ENCODE measurements at places on chromosomes 16 and 17. TPM values are rescaled to one million over a fixed set of nuclear protein-coding genes. Genes with fewer than 3 reads are reported as not detected.

MARCHF10 gene
- 0.25 TPM for total RNA-seq

NAGPA gene
- total RNA-seq: 15.3 TPM

- no peak for DNase-seq
These were observed 7.2 kb downstream of the ADAM11 start for GRCh38 chr17:44765965-44766364.

DNA sequence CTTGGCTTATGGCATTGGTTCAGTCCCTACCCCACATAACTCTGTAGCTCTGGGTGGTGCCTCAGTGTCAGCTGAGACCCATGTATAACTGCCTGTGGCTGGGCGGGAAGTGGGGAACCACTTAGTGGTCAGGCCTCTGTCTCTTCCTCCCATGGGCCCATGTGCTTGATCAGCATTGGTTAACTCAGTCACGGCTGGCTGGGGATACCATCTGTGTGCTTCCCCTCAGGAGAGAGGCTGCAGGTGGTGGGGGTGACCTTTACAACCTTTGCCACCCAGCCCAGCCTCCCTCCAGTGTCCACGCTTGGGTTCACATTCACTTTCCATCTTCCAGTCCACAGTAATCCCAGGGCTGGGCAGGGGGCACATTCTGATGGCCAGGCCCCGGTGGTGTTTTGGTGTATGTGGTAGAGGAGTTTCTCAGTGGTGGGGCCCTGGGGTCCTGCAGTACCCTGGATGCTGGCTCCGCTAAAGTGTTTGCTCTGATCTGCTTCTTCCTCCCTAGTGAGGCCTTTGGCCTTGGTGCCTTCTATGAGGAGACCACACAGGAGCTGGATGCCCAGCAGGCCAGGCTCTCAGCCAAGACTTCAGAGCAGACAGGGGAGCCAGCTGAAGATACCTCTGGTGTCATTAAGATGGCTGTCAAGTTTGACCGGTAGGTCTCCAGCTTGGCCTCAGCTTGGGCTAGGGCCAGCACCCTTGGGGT lies 10.2 kb upstream of the NFATC3 start:
- no peak for DNase-seq

DNA sequence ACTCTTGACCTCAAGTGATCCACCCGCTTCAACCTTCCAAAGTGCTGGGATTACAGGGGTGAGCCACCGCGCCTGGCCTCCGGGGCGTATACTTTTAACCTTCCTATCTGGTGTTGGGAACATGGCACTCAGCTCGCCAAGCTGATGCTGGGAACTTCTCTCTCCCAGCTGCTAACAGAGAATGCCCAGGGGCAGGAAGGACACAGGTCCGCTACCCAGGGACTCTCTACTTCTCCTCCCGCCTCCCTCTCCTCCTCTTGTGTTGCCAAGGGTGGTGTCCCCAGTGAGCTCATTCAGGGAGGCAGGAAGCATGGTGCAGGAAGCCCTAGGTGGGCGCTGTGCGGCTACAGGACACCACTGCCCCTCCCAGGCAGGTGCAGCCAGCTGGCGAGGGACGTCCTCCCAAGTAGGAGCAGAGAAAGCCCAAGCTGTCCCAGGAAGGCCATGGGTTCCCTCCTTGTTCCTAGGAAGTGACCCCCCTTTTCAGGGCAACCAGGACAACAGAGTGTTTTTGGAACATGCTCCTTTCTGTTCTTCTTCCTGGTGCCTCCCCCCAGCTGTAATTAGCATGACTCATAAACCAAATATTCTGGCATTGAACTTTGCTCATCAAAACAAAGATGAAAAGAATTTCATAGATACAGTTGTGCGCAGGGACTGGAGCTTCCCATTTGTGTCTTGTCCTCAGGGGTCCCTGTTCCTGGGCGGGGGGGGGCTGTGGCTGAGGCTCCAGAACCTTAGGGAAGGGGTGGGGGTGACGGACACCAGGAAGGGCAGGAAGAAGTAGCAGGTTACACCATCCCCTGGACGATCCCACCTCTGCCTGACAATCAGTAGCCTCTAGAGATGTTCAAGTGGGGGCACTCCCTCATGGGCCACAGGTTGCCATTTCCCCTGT lies 2.7 kb downstream of the C1QTNF1 start:
- no peak for DNase-seq

DNA sequence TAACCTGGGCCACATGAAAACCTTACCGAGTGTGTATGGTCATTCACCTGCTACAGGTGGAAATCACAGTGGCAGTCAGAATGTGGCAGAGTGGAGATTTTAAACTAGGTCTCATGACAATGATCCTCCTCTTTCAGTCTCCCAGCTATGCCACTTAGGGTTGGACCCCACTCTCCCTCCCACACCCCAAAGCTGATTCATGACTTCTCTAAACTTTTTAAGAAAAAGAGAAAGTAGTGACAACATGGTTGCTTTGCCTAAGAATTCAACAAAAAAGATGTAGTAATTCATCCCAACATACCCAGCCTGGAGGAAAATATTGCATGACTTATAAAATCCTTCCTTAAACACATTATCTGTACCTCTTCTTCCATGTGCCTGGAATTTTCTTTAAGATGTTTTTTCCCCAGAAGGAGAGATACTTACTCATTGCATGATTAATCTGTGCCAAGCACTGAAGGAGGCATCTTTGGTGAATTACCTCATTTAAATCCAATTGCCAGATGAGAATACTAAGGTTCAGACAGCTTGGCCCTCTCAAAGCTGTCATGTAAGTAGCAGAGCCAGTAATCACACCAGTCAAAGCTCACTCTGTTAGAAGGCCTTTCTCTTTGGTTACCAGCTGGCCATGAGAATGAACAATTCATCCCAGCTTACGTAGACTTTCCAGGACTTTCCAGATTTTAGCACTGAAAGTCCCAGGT lies 119.9 kb downstream of the COPRS start:
- no peak for DNase-seq

DNA sequence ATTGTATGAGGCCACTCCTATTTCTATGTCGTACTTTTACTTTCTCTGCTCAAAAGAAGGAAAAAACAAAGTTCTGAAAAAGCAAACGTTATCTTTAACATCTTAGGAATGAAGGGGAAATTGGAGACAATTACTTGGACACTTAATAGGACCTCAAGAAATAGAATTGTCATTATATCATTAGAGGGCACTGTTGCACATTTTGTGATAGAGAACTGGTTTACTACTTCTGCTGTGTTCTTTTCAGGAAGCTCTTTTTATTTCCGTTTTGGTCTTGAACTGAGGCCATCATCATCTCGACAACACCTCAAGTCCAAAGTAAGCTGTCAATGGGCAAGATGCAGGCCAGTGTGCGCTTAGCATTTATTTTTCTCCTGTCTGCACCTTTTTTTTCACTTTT lies 14.6 kb downstream of the COG4 start:
- DNase-seq: no peak

GRCh38 chr17:30333503-30334360 lies at the start of gene TMIGD1:
TMIGD1 (minus strand) TSS chr17:30334057; CDS start chr17:30332133, 1,924 bp downstream.
- no peak for DNase-seq
